T-helper 17 cell (primary cell): ENCODE measurements at places on chromosomes 1 and 21.
A peak's percentile ranks its signal among the peaks of the same experiment; 100 is the strongest.

GRCh38 chr1:25161981-25162380 is 70.3 kb downstream of the SYF2 start:
- no peak for DNase-seq

DNA sequence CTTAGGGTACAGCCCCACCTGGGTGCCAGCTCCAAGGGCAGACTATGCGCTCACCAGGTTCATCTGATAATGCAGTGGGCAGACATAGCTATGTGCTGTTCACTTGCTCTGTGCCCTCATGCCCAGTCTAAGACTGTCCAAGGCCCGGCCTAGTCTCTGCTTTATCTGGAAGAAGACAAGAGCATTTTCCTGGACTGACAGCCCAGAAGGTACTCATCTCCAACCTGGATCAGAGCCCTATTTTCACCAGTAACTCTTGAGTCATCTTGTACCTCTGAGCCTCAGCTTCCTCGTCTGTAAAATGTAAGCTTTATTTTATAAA is 28.5 kb upstream of the LRRC8C start:
- no peak for DNase-seq

DNA sequence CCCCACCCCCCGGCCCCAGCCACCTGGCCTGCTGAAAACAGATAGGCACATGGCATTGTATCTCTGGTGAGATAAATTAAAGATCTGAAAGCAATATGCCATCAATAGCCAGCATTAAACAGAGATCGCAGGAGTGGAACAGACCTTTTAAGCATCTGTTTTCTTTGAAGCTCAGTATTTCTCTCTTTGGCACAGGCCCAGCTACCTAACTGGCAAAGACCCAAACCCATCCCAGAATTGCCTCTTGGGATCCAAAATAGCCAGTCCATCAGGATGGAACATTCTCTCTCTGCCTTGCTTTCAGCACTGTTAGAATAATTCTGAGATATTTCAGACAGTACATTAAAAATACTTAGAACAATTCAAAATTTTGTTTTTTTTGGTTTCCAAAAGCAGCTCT is 46.0 kb downstream of the KCNJ6 start:
- DNase-seq: no peak

GRCh38 chr1:244349581-244350001 is 102.1 kb downstream of the ADSS2 start:
- DNase-seq: no peak

DNA sequence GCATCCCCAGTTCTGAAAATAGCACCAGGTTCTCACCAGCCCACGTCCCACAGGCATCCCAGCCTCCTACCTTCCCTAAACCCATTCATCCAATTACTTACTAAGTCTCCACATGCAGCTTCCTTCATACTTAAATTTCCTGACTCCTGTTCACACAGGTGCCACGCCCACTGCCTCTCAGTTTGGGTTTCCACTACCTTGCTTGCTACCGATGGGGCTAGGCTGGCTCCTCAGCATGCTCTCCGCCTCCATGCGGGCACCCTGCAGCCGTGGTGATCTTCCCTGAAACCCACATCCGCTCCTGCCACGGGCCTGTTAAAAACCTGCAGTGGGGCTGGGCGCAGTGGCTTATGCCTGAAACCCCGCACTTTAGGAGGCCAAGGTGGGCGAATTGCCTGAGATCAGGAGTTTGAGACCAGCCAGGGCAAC is 70.4 kb upstream of the ANGPTL1 start:
- no peak for DNase-seq

GRCh38 chr1:181113059-181113641 is 24.6 kb downstream of the IER5 start:
- no peak for DNase-seq

DNA sequence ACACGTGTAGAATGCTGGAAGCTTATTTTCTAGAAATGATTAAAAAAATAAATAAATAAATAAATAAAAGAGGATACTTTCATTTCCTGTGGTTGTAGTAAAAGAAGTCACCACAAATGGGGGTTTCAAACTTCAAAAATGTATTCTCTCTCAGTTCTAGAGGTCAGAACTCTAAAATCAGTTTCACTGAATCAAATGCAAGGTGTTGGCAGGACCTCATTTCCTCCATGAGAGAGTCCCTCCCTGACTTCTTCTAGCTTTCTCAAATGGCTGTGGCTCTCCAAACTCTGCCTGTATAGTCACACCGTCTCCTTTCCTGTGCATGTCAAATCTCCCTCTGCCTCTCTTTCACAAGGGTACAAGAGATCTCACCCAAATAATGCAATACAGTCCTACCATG is 312.6 kb upstream of the CXADR start:
- no peak for DNase-seq

GRCh38 chr1:35592991-35593769 is 20.1 kb downstream of the TFAP2E start:
- DNase-seq: no peak

GRCh38 chr1:239538239-239538988 is 152.0 kb downstream of the CHRM3 start:
- DNase-seq: no peak

DNA sequence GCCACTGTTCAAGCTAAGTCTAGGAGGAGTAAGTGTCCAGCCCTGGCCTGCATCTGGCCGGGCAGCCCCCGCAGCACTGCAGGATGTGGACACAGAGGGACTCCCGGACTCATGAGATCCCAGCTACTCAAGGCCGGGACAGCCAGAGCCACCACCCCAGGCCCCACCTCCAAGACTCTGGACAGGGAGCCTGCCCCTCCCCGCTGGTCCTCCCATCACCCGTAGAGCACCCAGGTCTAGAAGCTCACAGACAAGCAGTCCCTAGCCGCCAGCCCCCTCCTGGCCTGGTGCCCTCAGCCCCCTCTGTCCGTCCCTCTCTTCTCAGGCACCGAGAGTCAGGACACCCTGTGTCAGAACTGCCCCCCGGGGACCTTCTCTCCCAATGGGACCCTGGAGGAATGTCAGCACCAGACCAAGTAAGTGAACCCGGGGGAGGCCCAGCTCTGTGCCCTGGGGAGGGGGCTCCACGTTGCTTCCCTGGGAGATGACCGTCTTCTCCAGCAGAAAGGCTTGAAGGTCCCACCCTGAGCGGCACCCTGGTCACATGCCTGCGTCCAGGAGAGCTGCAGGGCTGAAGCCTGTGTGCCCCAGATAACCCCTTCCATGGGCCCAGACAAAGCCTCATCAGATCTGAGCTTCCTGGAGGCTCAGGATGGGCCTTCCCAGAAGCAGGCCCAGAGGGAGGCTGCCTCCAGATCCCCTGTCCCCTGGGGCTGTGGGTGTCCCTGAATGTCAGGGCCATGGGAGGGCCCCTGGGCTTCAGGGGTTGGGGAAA is 4.3 kb downstream of the TNFRSF14 start:
- DNase-seq: no peak

- no peak for DNase-seq
Measured at GRCh38 chr1:31432592-31433395, 19.8 kb downstream of the SERINC2 start.

DNA sequence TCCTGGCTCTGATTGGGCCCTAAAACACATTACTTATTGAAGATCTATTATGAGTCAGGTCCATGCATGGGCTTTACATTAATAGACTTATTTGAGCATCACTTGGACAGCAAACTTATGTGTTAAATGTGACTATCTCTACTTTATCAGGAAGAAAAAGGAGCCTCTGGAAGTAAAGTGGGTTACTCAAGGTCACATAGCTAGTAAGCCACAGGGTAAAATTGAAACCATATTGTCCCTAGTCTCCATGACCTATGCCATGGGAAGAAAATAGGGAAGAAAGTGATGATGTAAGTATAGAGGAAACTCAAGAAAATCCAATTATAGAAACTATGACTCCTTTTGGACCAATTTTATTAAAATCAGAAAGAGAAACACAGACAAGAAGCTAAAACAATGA is 555.3 kb downstream of the NUF2 start:
- no peak for DNase-seq

GRCh38 chr1:204493984-204494280 is 673 bp downstream of the PIK3C2B start:
- DNase-seq: peak; percentile 33

- no peak for DNase-seq
Measured at GRCh38 chr1:156586892-156587477, 4.6 kb upstream of the NAXE start.

GRCh38 chr1:25644962-25645361 is 28.4 kb downstream of the MAN1C1 start:
- DNase-seq: no peak

DNA sequence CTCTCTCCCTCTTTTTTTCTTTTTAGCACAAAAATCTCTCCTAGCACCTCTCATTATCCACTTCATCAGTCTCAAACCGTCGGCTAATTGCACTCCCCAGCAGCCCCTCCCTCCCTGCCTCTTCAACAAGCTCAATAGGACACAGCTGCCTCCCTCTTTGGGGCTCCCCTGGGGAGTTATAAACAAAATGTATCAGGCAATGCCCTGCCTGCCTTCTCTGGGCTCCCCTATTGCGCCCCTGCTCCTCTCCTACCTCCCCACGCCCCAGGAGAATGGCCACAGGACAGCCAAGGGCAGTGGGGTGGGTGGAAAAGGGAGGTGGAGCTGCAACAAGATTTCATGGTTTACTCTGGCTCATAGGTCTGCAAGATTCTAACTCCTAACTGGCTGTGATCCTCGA is 147.1 kb upstream of the GRIK3 start:
- DNase-seq: no peak

GRCh38 chr1:157181258-157181657 is 43.1 kb upstream of the ETV3 start:
- no peak for DNase-seq
